ENCODE measurements at places on chromosomes 2 and 18.

DNA sequence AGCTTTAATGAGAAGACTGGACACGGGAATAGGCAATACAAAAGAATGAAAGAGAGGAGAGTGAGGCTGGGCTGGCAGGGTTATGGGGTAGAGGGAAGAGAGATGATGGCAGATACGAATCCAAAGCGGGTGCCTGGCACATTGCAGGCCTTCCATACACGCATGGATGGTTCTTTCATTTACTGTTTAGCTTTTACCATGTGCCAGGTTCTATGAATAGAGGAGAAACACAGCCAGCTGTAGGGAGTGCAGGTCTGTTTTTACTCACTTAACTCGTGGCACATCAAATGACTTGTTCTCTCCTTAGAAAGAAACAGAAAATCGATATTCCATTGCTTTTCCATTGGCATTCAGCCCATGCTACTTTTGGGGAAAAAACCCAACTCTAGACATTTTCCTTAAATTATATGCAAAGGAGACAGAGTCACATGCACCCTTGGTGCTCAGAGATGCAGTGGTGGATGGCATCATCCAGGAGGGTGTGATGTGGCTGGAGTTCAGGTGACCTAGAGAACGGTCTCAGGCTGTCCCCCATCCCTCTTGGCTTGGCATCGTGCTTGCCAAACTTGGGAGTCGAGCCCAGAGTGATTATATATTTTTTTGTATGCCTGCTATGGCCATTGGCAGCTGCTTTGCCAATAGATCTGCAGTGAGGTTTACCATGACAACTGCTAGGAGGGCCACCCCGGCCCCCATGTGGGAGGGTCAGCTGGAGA is 6.2 kb downstream of the LTBP1 start:
- DNase-seq, result no peak

- no peak for DNase-seq
Observed at GRCh38 chr2:84811839-84812431, 68.9 kb downstream of the TRABD2A start.

DNA sequence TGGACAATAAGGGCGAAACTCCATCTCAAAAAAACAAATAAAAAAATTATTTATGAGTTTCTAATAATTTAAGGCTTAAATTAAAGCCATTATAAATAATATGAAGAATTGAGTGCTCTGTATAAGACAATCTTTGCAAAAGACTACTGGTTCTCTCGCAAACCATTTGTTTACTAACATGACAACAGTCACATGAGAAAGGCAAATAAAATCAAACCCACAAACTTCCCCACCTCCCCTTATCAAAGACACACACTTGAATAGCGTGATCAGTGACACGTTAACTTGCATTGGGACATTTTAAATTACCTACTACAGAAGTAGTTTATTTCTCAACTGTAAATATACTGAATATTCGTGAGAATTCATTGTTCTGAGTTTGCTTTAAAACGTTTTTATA is 21.1 kb downstream of the RAB1A start:
- DNase-seq, result no peak

DNA sequence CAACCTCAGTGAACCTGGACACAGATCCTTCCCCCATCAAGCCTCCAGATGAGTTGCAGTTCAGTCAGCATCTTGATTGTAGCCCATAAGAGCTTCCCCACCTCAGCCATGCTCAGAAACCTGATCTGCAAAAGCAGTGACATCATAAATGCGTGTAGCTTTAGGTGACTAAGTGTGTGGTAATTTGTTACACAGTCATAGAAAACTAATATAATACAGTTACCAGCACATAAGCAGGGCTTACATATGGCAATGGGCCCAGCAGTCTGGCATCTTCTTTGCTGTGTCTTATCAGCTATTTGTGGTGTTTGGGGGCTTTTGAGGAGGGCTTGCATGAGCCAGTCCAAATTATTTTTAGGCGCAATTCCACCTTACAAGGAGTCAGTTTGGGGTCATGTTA is 807.0 kb downstream of the SLC4A3 start:
- peak; percentile 47 for DNase-seq

- no peak for DNase-seq
Observed at GRCh38 chr2:21657445-21657844, 533.7 kb downstream of the TDRD15 start.

GRCh38 chr18:79695269-79695668 is 15.7 kb downstream of the CTDP1 start:
- DNase-seq, result no peak

GRCh38 chr2:47112665-47113435 is 42.3 kb downstream of the STPG4 start:
- DNase-seq, result no peak

GRCh38 chr18:55868909-55869308 is 280.9 kb upstream of the TCF4 start:
- DNase-seq, result peak; percentile 54

DNA sequence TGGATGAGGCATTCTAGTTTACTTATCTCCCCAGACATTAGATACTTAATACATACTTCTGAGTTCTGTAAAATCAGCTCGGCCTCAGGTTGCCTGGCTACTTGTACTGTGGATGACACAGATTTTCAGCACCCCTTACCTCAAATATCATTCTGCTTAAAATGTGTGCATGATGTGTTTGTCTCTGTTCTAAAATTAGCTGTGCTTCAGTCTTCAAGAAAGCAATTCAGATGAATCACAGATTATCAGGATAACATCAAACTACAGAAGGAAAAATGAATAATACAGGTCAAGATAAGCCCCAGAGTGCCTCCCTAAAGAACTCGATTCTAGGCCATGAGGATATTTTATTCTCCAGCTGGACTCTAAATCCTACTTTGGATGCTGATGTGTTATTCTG is 21.3 kb upstream of the MAPRE2 start:
- no peak for DNase-seq

DNA sequence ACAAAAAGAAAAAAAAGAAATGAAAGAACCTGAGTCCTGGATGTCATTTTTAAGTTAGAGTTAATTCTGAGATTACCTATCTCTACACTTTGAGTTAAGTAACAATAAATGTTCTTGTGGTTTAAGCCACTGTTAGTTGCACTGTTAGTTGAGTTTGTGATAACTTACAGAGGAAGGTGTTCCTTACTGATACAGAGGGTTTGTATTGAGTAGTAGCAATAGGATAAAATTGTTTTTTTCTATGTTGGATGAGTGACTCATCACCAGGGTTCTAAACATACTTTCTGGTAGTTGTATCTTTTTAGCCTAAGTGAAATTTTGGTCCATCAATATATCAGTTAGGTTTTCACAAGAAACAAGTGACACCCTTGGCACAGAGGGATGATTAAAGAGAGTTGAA is 4.0 kb upstream of the LCLAT1 start:
- no peak for DNase-seq

DNA sequence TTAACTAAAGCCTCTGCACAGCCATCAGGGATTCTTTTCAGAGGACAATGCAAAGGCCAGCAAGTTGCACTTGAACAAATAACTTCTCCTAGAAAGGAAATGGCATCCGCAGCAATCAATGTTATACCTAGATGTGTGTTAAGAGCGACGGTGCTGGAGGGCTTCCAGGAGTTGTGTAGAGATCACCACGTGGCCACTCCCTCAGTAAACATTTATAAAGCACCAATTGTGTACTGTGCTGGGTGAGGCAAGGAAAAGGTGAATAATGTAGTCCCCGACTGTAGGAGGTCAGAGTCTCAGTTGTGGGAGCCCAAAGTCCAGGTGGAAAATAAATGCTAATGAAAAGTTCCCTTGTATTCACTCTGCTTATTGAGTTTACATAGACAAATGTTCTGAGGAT is 135.0 kb downstream of the ALK start:
- no peak for DNase-seq

DNA sequence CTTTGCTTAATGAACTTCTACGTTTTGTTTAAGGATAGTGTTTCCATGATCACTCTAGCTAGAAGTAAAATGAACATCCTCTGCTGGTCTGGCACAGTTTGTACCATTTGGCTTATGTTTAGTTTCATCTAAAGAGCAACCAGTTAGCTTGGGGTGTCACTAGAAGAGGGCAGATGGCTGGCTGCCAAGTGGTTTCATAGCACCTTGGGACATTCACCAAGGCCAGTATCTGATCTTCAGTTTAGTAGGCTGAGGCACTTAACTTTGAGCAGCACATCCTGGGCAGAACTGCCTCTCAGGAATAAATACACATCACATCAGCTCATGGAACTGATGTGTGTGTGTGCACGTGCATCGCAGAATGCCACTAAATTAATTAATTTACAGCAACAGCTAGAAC is 68.4 kb downstream of the NXPH2 start:
- DNase-seq, result peak; percentile 15

GRCh38 chr18:13934676-13935075 is 19.3 kb upstream of the MC2R start:
- DNase-seq, result peak; percentile 36

DNA sequence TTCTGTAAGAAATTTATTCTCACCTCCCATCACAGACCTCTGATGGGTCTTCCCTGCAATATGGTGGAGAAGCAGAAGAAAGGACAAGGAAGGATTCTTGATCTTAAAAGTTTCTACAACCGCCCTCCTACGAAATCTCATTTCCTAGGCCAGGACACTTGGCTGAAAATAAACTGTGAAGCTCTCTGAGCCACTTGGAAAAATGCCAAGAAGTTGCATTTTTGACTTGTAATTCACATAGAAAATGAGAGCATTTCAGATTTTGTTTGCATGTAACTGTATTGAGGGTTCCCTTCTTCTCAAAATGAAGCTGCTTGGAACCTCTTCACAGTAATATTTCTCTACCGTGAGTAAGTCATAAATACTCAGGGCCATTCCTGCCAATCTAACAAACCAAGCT is 458.3 kb upstream of the SLC14A2 start:
- no peak for DNase-seq

GRCh38 chr2:232697059-232697806 is at the start of gene GIGYF2:
TSS of gene GIGYF2 (plus strand) at chr2:232697331. CDS start at chr2:232735198, 37,867 bp downstream.
- peak; percentile 97 for DNase-seq

DNA sequence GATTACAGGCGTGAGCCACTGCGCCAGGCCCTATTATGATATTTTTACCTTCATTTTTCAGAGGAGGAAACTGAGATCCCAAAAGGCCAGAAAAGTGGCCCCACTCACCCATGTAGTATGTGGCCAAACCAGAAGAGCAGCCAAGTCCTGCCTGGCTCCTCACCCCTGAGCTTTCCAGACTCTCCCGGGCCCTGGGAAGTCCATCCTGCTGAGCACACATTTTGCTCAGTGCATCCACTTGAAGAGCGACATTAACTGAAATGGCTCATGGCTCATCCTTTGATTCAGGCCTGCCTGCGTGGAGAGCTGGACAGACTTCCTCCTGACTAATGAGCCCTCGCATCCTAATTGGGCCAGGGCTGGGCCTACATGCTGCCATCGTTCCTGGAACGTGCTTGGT is 9.5 kb upstream of the NGEF start:
- DNase-seq, result no peak

GRCh38 chr2:219354582-219354981 is 22.0 kb upstream of the RESP18 start:
- no peak for DNase-seq

DNA sequence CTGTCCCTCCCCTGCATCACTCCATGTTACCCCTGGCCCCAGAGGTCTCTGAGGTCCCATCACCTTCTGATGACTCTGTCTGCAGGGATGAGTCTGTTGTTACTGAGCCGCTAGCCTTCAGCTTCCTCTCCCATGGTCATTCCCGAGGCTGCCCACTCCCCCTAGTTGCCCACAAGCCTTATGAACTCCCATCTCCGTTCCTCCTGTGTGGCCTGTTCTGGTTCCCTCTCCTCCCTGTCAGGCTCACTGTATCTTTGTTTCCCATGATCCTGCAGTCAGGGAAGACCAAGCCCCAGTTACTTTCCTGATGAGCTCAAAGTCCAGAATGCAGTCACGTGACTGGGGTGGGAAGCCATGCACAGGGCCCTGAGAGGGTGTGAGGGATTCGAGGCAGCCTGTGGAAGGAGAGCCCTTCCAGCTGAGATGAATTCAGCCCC is 39.5 kb downstream of the INPP4A start:
- DNase-seq, result no peak

DNA sequence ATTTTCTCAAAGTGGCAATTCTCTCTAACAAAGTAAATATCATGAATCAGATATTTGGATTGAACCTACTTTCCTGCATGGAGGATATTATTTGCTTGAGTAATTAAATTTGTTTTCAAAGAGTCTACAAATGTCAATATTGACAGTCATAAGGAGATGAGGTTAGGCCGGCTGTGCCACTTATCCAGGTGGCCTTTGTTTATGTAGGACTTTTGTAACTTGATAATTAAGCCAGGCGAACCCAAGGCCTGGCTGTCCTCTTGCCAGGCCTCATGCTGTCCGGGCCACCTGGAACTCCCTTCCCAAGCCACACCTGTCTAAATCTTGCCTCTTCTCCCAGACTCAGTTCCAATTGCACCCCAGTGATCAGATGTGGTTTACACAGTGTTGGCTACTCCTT is 255.2 kb downstream of the ACKR3 start:
- no peak for DNase-seq

- peak; percentile 90 for DNase-seq
Observed at GRCh38 chr2:163347982-163348856, 387.6 kb downstream of the FIGN start.

GRCh38 chr2:160207271-160207670 is 7.2 kb upstream of the ITGB6 start:
- peak; percentile 84 for DNase-seq

DNA sequence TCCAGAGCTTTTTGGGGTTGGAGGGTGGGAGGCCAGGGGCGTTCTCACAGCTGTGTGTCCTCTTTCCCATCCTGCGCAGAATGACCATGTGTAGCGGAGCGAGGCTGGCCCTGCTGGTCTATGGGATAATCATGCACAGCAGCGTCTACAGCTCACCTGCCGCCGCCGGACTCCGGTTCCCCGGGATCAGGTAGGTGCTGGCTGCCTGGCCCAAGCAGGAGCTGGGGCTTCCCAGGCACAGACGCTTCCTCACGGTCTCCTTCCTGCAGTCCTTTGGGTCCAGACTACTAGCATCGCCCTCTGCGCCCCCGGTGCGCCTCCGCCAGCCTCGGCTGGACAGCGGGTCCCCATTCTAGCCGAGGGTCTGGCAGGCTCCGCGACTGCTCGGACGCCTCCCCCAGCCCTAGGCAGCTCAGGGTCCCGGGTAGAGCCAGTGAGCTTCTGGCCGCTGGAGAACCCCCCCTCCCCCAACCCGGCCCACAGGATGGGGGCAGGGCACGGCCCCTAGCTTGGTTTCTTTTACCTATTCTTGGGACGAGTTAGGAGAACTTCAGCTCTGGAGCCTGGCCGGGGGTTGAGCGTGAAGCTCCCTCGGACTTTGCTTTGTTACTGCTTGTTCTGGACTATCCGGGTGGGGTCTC is 756 bp downstream of the ADCYAP1 start:
- no peak for DNase-seq

- DNase-seq, result peak; percentile 35
Observed at GRCh38 chr2:111029181-111029927, 91.4 kb upstream of the BCL2L11 start.

GRCh38 chr2:176388861-176389260 is 119.6 kb downstream of the MTX2 start:
- DNase-seq, result no peak

DNA sequence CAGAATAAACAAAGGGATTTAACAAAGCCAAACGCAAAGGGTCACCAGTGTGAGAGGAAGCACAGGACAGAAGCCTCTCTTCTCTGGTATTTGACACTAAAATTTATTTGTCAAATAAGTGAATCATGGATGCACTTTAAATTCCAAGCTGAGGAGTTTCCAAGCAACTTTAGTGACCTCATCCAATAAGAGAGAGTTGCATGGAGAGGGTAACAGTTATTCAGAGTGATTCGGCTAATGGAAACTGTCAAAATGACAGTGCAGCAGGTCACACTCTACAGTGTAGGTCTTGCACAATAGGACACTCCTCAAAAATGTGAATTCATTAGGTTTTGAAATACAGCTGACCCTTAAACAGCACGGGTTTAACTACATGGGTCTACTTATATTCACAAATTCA is 103.9 kb upstream of the ACVR1C start:
- no peak for DNase-seq

GRCh38 chr2:72754628-72755320 is 71.1 kb downstream of the EXOC6B start:
- DNase-seq, result no peak

Data from RPMI7951 (cell line).